ENCODE measurements at places on chromosomes 2 and 18.

DNA sequence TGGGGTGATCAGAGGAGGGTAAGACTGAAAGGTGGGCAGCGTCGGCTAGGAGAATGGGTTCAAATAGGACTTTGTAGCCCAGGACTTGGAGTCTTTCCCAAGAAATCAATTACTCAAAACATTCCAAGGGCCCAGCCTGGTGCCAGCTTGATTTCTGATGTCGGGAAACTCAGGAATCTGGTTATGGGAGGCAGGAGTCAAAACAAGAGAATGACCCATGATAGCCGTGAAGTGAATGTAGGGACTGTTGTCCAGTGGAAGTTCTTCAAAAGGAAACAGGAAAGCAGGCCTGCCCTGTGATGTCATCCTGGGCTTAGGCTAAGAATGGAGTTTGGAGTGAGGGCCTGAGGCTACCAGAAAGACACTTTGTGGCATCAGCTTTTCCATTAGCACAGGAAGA is 67.4 kb upstream of the SLC14A2 start:
- no peak for DNase-seq

DNA sequence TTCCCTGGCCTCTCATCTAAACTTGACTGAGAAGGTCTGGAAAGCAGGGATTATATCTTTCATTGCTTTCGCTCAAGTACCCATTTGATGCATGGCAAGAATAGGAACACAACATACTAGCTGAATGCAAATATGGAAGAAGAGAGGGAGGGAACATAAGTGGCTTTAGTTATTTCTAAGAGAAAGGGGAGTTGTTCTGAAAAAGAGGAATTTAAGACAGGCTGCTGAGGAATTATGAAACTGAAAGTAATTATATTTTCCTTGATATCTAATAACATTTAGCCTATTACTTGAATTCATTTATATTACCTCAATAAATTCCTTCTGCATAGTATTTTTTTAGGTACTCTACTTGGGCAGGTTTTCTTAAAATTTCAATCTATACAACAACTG is 105.8 kb upstream of the TTN start:
- DNase-seq, result no peak

GRCh38 chr2:163801486-163801885 is 65.7 kb upstream of the FIGN start:
- no peak for DNase-seq

- no peak for DNase-seq
Observed at GRCh38 chr18:7116001-7116730, 1.4 kb downstream of the LAMA1 start.

DNA sequence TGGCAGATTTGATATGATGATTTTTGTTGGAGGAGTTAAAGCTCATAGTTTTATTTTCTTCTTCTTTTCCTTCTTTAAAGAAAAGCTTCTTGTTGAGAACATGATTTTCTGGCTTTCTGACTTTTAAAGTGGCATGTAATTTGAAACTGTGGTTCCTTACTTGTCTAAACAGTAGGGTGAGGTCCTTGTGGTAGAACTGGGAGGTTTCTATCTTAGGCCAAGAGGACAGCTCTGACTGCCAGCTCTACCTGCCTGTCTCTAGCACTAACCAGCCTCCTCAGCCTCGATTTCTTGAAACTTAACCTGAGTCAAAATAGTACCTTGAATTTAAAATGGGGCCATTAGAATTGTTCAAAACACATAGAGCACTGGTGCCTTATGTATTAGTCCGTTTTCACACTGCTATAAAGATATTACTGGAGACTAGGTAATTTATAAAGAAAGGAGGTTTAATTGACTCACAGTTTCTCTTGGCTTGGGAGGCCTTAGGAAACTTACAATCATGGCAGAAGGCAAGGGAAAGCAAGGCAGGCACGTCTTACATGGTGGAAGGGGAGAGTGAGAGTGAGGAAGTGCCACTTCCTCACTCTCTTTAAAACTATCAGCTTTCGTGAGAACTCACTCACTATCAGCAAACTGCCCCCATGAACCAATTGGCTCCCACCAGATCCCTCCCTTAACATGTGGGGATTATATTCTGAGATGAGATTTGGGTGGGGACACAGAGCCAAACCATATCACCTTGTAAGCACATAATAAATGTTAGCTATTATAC is 119.0 kb downstream of the CERS6 start:
- no peak for DNase-seq

- DNase-seq, result no peak
Observed at GRCh38 chr2:39491653-39492052, 54.6 kb upstream of the MAP4K3 start.

- DNase-seq, result no peak
Observed at GRCh38 chr18:61965311-61965710, 72.5 kb upstream of the RNF152 start.

GRCh38 chr2:98391581-98392270 is 45.5 kb downstream of the CNGA3 start:
- no peak for DNase-seq

DNA sequence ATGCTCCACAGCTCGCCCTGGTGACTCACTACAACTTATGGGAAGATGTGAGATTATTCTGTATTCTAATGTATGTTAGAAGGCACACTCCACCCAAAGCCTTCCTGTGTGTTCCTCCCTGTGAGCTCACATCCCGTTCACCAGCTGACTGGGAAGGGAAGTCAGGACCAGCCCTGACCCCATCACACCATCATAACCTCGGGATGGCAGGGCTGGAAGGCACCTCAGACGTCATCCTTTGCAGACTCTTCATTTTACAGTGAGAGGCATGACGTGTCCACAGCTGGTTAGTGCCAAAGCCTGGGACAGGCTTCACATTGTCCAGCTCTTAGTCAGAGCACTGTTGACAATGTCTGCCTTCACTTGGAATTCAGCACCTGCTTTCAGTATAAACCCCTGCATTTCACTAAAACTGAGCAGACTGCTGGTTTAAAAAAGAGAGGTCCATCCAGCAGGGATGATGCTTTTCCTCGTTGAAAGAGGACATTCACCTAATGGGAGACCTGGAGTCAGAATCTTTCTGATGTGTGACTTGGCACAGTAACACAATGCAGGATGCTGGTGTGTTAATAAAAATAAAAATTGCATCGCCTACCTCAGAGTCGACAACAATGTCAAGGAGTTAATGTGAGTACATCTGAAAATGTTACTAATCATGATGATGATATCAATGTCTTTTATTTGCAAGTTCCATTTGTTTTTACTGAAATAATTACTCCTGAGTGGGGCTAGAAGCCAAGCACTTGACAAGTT is 418.0 kb upstream of the TNP1 start:
- no peak for DNase-seq

DNA sequence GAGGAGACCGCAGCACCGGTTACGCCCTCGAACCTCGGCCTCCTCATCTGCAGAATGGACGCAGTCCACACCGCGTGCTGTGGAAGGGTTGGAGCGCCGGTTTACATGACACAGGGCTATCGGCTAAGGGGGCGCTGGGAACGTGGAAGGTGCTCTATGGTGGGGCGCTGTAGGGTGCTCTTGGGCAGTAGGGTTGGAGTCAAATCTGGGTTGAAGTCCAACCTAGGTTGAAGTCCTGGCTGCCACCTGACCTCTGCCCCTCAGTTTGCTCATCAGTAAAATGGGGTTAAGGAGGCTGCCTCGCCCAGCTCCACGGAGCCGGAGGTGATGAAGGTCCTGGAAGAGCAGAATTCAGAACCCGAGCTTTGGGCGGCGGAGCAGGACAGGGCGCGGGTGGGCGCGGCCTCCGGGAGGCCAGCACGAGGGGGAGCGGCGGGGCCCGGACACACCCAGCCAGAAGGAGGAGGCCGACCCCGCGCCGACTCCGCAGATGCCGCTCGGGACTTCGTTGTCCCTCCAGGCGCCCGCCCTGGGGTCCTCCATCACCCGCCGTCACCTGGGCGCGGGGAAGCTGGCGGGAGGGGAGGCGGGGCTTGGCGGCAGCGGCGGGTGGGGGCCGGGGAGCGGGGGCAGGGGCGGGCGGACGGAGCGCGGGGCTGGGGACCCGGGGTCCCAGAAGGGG is 558 bp upstream of the GAREM2 start:
- no peak for DNase-seq

DNA sequence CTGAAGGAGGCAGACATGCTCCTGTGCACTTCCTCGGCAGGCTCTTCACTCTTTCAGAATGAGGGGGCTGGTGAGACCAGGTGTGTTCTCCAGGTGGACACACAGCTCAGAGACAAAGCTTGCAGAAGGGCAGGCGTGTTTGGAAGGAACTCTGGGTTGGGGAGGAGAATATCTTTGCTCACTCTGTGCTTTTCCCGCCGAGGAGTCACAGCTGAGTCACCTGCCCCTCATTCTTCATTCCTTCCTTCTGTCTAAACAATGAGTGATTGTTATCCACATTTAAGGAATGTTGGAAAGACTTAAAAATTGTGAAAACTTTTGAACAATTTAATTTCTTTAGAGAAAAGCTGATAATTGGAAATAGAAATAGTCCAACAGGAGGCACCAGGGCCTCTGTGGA is 126.3 kb upstream of the TPO start:
- no peak for DNase-seq

- no peak for DNase-seq
Observed at GRCh38 chr2:207459990-207460757, 69.6 kb upstream of the CREB1 start.

DNA sequence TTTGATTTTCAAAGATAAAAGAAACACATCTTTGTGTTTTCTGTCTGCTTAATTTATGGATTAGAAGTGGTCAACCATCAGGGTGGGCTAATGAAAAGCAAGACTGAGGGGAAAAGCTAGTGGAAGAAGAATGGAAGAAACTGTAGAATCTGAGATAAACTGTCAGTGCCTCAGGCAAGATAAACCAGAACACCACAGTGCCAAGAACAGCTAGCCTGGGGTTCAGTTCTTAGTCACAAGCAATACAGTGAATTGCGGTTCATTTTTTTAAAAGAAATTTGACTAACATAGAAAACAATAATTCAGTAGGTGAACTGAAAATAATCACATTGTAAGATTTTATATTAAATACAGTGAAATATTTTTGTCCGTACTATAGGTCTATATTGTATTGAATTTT is 22.0 kb upstream of the LNPK start:
- DNase-seq, result no peak

GRCh38 chr2:228503731-228504130 is 322.2 kb upstream of the SPHKAP start:
- no peak for DNase-seq

DNA sequence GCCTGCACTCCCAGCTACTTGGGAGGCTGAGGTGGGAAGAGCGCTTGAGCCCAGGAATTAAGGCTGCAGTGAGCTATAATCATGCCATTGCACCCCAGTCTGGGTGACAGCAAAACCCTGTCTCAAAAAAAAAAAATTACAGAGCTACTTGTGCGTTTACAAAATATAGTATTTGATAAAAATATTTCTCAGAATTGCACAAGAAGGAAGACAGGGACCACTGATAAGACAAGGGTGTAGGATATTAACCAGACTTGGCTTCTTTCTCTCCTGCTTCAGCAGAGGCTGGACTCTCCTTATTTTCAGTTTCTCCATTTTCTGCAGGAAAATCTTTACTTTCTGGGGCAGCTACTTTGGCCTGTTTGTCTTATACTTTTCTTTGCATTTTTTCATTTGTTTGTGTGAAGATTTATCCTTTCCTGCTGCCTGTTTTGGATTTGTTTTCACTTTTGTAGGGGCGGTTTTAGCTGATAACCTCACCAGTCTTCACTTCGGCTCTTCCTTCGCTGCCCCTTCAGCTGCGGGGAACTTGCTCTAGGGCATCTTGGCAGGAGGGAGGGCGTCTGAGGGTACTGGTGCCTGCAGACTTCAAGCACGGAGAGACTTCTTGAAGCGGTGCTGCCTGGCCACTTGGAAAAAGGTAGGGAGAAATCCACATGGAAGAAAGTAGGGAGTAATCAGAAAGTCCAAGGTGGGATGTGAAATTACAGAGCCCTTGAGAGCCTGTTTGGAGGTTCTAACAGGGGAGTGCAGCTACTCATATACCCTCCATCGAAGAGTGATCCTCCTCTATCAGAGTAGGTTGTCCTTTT is 14.9 kb upstream of the ZDBF2 start:
- no peak for DNase-seq

GRCh38 chr18:79962835-79963657 is 1.4 kb upstream of the HSBP1L1 start:
- DNase-seq, result no peak

DNA sequence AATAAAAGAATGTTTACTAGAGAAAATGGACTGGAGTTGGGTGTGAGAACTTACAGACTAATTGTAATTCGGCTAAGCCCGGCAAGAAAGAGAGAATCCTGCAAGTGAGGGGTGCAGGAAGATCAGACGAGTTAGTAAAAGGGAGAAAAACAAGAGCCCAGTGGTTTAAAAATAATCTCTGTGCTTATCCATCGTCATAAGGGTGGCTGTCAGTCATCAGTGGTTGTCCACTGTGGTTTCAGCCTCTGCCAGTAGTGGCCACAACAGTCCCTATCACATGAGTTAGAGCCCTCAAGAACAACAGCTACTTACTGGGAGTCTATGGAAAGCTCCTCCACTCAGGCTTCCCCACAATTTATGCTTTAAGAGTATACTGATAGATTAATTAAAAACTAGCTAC is 239.8 kb downstream of the SETBP1 start:
- DNase-seq, result no peak

- no peak for DNase-seq
Observed at GRCh38 chr2:205022841-205023240, 477.6 kb downstream of the PARD3B start.

DNA sequence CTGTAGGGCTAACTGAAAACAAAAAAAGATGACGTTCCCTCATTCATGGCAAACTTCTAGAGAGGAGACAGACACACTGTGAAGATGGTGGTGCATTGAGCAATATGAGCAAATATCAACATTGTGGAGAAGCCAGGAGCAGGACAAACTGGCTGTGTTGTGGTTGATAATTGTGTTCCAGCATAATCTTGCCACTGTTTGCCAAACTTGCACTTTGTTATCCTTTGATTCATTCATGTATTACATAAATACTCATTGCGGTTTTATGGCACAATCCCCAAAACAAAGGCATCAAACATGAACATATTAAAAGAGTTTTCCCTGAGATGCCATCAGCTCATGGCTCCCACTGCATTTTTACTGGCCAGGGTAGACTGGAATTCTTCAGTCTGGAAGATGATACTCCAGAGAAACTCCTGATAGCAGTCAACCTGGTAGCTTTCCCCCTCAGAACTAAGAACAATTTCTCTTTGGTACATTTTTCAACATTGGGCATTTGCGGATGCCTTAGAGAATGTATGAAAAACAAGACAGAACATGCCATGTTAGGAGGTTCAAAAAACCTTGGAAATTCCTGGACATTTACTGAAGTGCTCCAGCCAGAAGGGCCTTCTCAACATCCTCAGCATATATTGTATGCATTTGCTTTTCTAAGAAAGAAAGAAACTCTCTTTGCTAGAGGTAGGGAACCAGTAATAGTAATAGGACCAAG is 487.4 kb upstream of the CELF4 start:
- no peak for DNase-seq

- DNase-seq, result no peak
Observed at GRCh38 chr2:176804392-176804791, 408.2 kb upstream of the HNRNPA3 start.
